ENCODE measurements at places on chromosomes 13 and 19. TPM values are rescaled to one million over a fixed set of nuclear protein-coding genes. Genes with fewer than 3 reads are reported as not detected.

KBTBD7 gene
- 1.6 TPM for total RNA-seq

DNA sequence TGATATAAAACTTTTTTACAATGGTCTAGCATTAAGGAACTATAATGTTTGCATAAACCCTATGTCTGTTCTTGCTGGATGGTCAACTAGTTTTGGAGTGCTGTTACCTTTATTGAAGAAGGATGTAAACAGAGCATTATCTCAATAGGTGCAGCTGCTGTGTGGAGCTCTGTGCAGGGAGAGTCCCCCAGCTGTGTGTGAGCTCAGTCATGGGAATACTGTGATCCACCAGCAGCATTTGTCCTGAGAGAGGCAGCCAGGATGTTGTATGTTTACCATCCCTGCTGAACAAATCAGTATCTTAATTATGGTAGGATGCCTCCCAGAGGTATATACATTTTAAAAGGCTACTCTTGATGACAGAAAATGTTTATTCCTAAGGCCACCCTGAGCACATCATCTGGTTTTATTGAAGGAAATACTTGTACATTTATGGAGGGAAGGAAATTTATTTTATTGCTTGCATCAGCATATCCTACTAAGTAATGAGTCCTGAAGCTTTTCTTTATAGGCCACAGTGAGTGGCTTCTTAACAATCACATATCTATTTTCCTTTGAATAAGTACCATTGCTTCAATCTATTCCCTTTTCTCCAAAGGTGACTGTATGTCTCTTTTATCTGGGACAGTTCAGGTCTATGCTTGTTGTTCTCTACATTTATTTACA, 11.7 kb downstream of the RAP2A start:
- no peak for DNase-seq

DNA sequence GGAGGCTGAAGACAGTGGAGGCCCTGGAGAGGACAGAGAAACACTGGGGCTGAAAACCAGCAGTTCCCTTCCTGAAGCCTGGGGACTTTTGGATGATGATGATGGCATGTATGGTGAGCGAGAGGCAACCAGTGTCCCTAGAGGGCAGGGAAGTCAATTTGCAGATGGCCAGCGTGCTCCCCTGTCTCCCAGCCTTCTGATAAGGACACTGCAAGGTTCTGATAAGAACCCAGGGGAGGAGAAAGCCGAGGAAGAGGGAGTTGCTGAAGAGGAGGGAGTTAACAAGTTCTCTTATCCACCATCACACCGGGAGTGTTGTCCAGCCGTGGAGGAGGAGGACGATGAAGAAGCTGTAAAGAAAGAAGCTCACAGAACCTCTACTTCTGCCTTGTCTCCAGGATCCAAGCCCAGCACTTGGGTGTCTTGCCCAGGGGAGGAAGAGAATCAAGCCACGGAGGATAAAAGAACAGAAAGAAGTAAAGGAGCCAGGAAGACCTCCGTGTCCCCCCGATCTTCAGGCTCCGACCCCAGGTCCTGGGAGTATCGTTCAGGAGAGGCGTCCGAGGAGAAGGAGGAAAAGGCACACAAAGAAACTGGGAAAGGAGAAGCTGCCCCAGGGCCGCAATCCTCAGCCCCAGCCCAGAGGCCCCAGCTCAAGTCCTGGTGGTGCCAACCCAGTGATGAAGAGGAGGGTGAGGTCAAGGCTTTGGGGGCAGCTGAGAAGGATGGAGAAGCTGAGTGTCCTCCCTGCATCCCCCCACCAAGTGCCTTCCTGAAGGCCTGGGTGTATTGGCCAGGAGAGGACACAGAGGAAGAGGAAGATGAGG, 1.5 kb downstream of the PPP1R15A start:
- no peak for DNase-seq

- DNase-seq, result peak; percentile 33
Observed at GRCh38 chr13:105972306-105972721, 563.1 kb downstream of the EFNB2 start.

All from PC-3 (cell line).